ENCODE measurements at places on chromosomes 11 and 22. TPM values are rescaled to one million over a fixed set of nuclear protein-coding genes. Genes with fewer than 3 reads are reported as not detected.

Gene CECR2
- 0.11 TPM for total RNA-seq

Gene KDELR3
- total RNA-seq, result 1.3 TPM

Gene MIOX
- total RNA-seq, result 0.14 TPM

Gene INSC
- total RNA-seq, result 0.11 TPM

Gene GNG3
- 0.30 TPM for total RNA-seq

Gene CNIH2
- 1.5 TPM for total RNA-seq

Gene MAPK8IP1
- 0.66 TPM for total RNA-seq

Gene MFNG
- total RNA-seq, result 250 TPM

Gene RAB3IL1
- total RNA-seq, result not detected

Gene SPI1
- total RNA-seq, result not detected

Gene SLC22A6
- total RNA-seq, result not detected

Gene CBL
- total RNA-seq, result 41.1 TPM

Gene FOLR1
- not detected for total RNA-seq

Gene UBASH3B
- 22.9 TPM for total RNA-seq

Gene NLRP6
- total RNA-seq, result 2.4 TPM

Gene SULT4A1
- total RNA-seq, result 0.25 TPM

Gene CCDC85B
- 45.2 TPM for total RNA-seq

Gene NAV2
- total RNA-seq, result 0.45 TPM

Gene CRYAB
- total RNA-seq, result not detected

Gene DUSP8
- 0.30 TPM for total RNA-seq

Gene MFRP
- not detected for total RNA-seq

Gene CCND1
- total RNA-seq, result 0.43 TPM

Gene EPS8L2
- total RNA-seq, result 12.3 TPM

Gene CALCA
- total RNA-seq, result not detected

Gene RASL10A
- 0.45 TPM for total RNA-seq

Gene KRTAP5-10
- total RNA-seq, result not detected

Gene GALNT18
- total RNA-seq, result 1.3 TPM

Gene ADORA2A
- 14.1 TPM for total RNA-seq

Gene P2RY6
- total RNA-seq, result not detected

Gene OR10W1
- total RNA-seq, result not detected

Gene MB
- total RNA-seq, result 0.36 TPM

Gene MN1
- total RNA-seq, result 0.23 TPM

Gene SLC37A4
- total RNA-seq, result 24.1 TPM

Gene H19
- total RNA-seq, result not detected

Gene TIGD3
- total RNA-seq, result 1.1 TPM

Gene POU2AF3
- total RNA-seq, result not detected

Gene SLC25A22
- 57.4 TPM for total RNA-seq

Gene OVOL1
- not detected for total RNA-seq

Gene BLID
- not detected for total RNA-seq

Gene TBRG1
- total RNA-seq, result 38.7 TPM

Gene CYTH4
- total RNA-seq, result 91.2 TPM

Gene RTN4RL2
- 0.20 TPM for total RNA-seq

Gene C11orf98
- total RNA-seq, result 105 TPM

Gene MAP4K2
- total RNA-seq, result 72.5 TPM

Gene CDC45
- total RNA-seq, result 85.7 TPM
